Activated CD8-positive, alpha-beta memory T cell treated with anti-CD3 and anti-CD28 coated beads, Interleukin-2, amount 10 ng/mL, durations not matched to agents 7 days and 5 days (primary cell): ENCODE measurements at places on chromosomes 7 and 10. TPM values are rescaled to one million over a fixed set of nuclear protein-coding genes. Genes with fewer than 3 reads are reported as not detected.

SPAM1 gene
- not detected for total RNA-seq

FAM237B gene
- total RNA-seq: not detected

CYP17A1 gene
- not detected for total RNA-seq

ANKRD30A gene
- not detected for total RNA-seq

SLC26A5 gene
- not detected for total RNA-seq

CDC14C gene
- not detected for total RNA-seq

PLCE1 gene
- total RNA-seq: not detected

LEP gene
- not detected for total RNA-seq

MMP21 gene
- total RNA-seq: not detected

NPTX2 gene
- not detected for total RNA-seq

ETV1 gene
- total RNA-seq: 0.61 TPM

COL1A2 gene
- 0.50 TPM for total RNA-seq

SPDYE9 gene
- not detected for total RNA-seq

GHITM gene
- 110 TPM for total RNA-seq

CDH23 gene
- 0.61 TPM for total RNA-seq

HEPACAM2 gene
- not detected for total RNA-seq

CLDN3 gene
- total RNA-seq: not detected

SNX10 gene
- total RNA-seq: 59.3 TPM

ASB10 gene
- total RNA-seq: not detected

NAT16 gene
- total RNA-seq: not detected

PNLIPRP2 gene
- total RNA-seq: not detected

AGR2 gene
- total RNA-seq: not detected

NPSR1 gene
- total RNA-seq: not detected

MKI67 gene
- total RNA-seq: 418 TPM

STOX1 gene
- 0.33 TPM for total RNA-seq

RAPGEF5 gene
- total RNA-seq: 0.66 TPM
